ENCODE measurements at places on chromosomes 16 and 17. TPM values are rescaled to one million over a fixed set of nuclear protein-coding genes. Genes with fewer than 3 reads are reported as not detected.

DNA sequence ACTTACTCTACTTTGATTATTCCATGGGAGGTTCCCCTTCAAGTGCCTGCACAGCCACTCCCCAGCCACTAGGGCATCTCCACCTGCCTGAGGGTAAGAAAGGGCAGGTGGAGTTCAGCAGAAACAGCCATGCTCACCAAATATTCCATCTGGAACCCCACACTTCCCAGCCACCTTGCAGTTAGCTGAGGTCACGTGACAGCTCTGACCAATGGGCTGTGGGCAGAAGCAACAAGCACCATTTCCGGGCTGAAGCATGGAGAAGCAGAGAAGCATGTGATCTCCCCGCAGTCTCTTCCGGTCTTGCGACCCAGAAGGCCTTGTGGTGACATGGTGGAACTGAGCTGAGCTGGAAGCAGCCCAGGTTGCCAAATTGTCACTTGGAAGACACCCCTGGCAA, 108.6 kb downstream of the CCT6B start:
- no peak for DNase-seq

DNA sequence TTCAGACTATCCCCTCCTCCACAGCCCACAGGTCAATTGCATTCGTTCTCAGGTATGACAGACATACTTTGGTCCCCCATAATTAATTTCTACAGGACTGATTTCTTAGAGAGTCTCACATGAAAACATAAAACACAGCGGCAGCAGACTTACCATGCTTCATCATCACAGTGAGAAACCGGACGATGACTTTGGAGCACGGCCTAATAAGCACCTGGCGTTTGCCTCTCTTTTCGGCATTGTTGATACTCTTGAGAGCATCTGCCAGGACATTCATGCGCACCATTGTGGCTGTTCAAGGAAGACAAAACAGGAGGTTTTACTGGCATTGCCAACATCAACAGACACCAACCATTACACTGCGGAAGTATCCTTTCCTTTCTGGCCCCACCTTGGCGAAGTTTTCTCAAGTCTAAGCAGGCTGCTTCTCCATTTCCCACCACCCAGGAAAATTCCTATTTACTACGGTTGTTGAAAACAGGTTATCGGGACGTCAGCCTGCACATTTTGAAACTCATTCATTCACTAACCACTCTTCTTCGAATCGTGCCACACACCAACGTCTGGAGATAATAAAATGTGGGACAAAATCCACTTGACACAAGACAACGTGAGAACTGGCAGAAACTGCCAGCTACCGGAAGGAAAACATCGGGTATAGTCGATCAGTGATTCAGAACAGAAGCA, 1.2 kb downstream of the RPS15A start:
- no peak for DNase-seq

Gene HOXB3
- total RNA-seq = 14.1 TPM

- DNase-seq = no peak
Measured at GRCh38 chr16:69013991-69014390, 91.5 kb upstream of the HAS3 start.

All from tibial nerve (tissue), 4 donors.